ENCODE measurements at places on chromosomes 4 and X. TPM values are rescaled to one million over a fixed set of nuclear protein-coding genes. Genes with fewer than 3 reads are reported as not detected.

Gene PRPS2
- 104 TPM for total RNA-seq

DNA sequence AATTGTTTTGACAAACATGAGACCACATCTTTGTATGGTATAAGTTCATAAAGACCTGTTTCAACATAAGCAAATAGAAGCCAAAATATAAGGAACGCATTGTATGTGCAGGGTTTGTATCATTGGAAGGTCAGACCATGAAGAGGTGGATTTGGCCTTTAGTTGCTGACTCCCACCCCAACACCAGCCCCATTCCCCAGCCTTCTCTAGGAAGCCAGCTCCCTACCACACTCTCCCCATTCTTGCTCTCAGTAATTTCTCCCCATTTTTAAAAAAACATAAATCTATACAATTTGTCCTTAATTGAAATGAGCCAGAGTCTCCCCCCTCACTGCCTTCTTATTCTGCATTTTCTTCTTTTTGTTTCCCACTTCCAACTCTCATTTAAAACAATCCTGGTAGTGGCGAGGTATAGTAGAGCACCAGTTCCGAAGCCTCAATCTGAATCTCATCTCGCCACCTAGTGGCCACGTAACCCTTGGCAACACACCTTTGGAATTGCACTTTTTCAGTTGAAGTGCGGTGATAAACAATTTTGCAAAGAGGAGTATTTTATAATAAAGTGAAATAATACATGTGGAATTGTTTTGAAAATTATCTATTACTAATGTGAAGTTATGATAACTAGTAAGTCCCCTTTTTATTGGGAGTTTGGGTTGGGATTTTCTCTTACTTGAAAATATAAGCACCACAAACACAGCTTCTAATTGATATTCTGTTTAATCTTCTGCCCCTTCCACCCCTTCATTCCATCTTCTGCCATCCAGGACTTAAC is 126.6 kb downstream of the ASB9 start:
- DNase-seq = peak; percentile 59

DNA sequence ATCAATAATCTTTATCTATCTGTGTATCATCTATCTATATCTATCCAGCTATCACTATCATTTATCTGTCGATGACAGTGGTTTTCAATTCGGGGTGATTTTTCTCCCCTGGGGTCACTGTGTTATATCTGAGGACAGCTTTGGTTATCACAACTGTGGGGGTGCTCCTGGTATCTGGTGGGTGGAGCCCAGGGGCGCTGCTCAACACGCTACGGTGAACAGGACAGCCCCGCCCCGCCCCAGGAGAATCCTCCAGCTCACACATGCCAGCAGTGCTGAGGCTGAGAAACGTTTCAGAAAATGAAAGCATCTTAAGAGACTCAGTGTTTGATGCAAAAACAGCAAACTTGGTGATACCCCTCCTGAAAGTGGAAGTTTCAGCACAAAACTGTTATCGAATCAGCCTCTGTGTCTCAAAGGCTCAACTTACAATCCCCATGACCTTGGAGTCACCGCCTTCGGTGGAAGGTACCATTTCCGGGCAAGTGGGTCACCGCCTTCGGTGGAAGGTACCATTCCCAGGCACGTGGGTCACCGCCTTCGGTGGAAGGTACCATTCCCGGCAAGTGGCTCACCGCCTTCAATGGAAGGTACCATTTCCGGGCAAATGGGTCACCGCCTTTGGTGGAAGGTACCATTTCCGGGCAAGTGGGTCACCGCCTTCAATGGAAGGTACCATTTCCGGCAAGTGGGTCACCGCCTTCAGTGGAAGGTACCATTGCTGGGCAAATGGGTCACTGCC is 315.3 kb downstream of the DHRSX start:
- DNase-seq = no peak

GRCh38 chr4:110165382-110166286 is 32.8 kb downstream of the ELOVL6 start:
- peak; percentile 81 for DNase-seq

DNA sequence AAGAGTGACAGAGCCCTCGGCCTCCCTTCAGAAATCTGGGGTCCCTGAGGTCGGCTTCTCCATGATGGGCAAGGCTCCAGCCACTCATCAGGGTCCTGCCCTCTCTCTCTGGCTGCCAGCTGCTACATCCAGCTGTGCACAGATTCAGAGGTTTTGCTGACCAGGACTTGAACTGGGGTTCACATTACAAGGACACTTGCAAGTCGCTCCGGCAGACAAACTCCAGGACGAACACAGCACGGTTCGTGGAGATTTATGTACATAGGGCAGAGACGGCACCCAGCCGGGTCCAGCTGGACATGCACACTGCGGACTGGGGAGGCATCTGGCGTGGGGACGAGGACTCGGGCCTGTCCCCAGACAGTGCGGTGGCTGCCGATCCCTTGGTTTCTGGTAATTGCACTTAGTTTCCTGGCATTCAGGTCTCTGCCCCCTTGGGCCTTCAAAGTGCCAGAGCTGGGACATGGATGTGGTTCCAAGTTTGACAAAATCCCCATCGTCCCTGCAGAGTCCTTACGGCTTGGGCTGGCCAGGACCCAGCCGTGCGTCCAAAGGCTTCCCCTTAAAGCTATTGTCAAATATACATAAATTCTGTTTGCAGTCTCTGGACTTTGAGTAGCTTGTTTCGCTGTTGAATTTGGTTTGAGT is 6.2 kb upstream of the C4orf50 start:
- no peak for DNase-seq

Gene UGT8
- total RNA-seq = 0.53 TPM
